KBM-7 (cell line): ENCODE measurements at places on chromosomes 7 and 10.

DNA sequence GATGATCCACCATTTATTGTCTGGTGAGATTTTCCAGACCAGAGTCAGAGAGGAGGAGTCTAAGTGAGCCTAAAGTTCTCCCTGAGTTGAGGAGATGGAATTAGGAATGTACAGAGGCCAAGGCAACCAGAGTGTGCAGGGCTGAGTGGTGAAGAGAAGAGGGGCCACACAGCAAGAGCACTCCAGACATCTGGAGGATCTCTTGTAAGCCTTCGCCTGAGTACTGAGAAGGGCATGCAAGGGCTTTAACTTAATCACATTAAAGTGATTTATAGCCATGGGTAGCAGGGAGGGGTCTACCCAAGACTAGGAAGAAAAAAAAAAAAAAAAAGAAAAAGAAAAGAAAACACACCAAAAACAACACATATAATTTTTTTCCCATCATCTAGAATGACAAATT is 1190.4 kb downstream of the GATA3 start:
- DNase-seq: no peak

- no peak for DNase-seq
These were observed 116.4 kb downstream of the ITGB8 start for GRCh38 chr7:20447021-20447650.

- no peak for DNase-seq
These were observed 382.4 kb downstream of the BBS9 start for GRCh38 chr7:33511778-33512177.

- peak; percentile 34 for DNase-seq
These were observed 2.8 kb downstream of the BMPR1A start for GRCh38 chr10:86759073-86759672.

- no peak for DNase-seq
These were observed 80.8 kb downstream of the ADD3 start for GRCh38 chr10:110088367-110089104.

- no peak for DNase-seq
These were observed 9.2 kb downstream of the GJD4 start for GRCh38 chr10:35614312-35614711.

- DNase-seq: peak; percentile 80
These were observed 24.2 kb downstream of the PWWP2B start for GRCh38 chr10:132420981-132421846.

GRCh38 chr7:100087055-100087750 is 1.6 kb upstream of the COPS6 start:
- DNase-seq: no peak

DNA sequence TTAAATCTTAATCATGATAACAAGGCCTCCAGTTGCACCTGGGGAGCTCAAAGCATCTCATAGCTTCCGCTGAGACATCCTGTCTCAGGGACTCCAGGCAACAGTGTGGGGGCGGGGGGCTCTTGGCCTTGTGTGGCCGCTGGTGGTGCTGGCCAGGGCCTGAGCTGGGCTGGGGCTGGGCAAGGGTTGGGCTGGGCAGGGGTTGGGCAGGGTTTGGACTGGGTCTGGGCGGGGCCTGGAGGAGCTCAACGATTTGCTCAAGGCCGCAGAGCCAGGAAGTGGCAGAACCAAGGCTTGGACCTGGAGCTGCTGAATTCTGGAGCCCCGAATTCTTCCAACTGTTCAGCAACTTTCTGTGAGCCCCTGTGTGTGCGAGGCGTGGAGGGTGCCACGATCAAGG is 37.9 kb upstream of the PSMG3 start:
- DNase-seq: no peak

GRCh38 chr10:96616961-96617360 is 30.1 kb upstream of the TM9SF3 start:
- no peak for DNase-seq

DNA sequence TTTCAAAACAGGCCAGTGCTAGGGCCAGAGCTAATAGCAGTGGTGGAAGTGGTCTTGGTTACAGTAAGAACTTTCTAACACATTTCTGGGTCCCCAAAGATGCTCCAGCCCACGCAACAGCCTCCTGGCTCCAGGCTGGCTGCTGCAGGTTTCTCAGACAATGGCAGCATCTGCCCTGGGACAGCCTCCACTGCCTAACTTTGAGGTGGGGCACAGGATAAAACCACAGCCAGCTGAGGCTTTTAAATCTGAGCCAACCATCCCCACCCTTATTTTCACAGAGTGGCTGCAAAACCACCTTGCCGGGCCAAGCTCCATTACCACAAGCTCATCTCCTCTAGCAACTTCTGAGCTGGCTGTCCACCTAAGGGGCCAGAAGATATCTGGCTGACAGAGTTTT is 84.8 kb downstream of the FAM53B start:
- DNase-seq: no peak

- DNase-seq: no peak
These were observed 6.3 kb downstream of the TECTB start for GRCh38 chr10:112289373-112290053.

DNA sequence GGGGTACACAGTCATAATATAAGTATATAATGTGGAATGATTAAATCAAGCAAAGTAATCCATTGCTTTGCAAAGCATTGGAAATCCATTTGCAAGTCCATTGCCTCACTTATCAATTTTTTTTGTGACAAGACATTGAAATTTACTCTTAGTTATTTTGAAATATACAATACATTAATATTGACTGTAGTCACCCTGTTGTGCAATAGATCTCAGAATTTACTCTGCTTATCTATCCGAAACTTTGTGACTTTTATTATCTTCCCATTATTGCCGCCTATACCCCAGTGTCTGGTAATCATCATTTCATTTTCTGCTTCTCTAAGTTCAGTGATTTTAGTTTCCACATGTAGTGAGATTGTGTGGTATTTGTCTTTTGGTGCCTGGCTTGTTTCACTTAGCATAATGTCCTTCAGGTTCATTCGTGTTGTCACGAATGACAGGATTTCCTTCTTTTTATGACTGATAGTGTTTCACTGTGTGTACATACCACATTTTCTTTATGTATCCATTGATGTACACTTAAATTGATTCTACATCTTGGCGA is 5.8 kb downstream of the MALRD1 start:
- DNase-seq: no peak

- peak; percentile 53 for DNase-seq
These were observed 29.4 kb downstream of the LSMEM1 start for GRCh38 chr7:112510001-112510742.

- DNase-seq: no peak
These were observed 54.4 kb downstream of the ADCYAP1R1 start for GRCh38 chr7:31106303-31107105.

DNA sequence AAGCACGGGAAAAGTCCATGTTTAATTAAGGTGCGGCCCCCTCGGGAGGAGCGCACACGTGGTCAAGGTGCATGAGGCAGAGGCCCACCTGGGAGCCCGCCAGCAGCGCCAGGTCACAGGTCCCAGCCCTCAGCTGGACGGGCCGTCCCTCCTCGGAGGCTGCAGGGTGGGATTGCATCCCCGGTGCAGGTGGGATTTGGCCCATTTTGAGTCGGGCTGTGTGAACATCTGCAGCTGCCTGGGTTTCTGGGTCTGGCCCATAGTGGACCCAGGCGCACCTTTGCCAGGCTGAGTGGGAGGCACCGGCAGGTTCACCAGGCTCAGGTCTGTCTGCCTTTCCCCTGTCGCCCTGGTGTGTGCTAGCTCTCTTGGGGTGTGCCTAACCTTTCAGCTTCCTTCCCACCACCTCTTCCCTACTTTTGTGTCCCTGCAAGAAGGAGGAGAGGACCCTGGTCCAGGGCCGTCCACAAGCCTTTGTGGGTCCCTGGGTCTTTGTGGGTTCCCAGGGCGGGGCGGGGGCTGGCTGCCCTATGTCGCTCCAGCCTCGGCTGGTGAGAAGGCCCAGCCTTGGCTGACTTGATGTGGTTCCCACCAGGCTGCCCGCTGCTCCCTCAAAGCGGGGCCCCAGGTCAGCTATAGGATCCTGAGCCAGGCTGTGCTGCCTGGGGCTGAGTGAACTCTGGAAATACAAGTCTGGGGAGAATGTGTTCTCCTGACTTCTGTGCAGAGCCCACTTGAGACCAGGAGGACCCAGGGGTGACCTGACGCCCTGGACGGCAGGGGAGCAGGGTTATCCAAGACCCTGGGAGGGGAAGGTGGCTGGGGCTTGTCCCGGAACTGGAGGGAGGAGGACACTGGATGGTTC is 186.7 kb upstream of the SHH start:
- no peak for DNase-seq

- DNase-seq: no peak
These were observed 221.9 kb upstream of the INHBA start for GRCh38 chr7:41924796-41925195.

DNA sequence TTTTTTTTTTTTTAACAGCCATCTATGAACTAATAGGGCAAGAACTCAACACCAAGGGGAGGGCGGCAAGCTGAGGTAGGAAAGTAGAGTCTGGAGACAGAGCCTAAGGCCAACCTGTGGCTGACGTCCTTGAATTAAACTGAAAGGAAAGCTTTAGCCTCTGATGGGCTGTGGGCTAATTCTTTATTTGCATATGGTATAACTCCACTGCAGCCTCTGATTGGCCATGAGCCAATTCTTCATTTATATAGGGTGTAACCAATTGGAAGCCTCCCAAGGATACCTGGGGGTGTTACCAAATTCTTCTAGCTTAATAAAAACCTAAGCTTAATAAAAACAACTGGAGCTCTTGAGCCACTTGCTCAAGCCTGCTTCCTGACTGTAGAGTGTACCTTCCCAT is 10.3 kb downstream of the TYW1 start:
- no peak for DNase-seq

DNA sequence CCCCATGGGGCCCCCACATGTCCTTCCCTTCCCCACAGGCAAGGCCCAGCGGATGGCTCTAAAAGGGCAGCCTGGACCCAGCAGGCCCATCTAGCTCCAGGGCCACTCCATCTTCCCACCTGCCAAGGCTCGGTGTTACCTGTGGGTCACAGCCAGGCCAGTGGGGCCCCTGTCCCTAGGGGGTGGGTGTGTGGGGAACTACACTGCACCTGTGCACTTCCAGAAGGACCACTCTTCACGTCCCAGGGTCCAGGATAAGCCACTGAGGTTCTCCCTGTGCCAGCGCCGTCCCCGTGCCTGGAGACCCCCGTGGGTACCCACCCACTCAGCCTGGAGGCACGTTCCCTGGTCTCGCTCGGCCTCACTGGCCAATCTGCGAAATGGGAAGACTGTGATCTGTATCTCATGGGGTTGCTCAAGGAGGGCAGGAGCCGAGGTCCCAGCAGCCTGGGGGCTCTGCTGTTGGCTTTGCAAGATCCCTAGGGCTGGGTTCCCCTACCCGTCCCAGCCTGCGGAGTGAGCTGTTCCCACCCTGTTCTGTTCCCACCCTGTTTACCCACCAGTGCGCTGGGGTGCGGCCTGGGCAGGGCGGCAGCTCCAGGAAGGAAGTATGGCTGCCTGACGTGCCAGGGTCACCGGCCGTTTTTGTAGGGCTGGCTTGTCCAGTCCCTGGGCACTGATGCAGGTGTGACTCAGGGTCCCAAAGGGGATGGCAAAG is 4.6 kb downstream of the PWWP2B start:
- no peak for DNase-seq

DNA sequence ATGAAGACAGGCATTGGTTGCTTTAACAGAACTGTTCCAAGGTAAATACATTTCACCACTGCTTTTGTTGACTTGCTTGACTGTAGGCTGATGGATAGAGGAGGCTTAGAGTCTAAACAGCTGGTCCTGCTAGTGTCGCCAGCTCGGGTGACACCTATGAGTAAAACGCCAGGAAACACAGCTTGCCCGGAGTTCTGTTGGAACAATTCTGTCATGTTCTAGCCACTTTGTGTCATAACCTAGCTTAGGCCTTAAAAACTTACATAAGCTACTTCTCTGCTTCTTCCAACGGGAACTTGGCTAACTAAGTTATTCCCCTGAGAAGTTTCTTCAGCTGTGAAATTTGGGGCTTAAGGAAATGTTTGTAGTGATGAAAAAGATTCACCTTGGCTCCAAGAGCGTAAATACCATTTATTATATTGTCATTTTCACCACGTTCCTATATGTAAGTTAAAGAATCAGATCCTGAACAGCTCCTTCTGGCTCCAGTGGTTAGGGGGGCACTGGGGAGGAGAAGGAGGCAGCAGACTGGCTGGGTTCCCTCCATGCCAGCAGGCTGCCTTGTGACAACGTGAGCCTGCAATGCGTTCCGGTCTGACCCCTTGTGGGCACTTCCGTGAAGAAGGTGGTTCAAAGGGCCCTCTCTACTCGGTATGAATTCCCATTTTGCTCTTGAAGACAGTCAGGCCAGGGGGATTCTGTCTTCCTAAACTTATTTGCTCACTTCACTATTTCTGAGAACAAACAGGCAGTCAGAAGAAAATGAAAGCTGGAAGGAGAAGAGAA is 253.2 kb downstream of the BMPER start:
- DNase-seq: no peak

- DNase-seq: no peak
These were observed 9.3 kb downstream of the ADAP1 start for GRCh38 chr7:945147-945555.

- DNase-seq: no peak
These were observed 6.5 kb downstream of the ZSWIM8 start for GRCh38 chr10:73791871-73792400.

GRCh38 chr10:132608511-132609195 is 71.1 kb downstream of the INPP5A start:
- DNase-seq: no peak

DNA sequence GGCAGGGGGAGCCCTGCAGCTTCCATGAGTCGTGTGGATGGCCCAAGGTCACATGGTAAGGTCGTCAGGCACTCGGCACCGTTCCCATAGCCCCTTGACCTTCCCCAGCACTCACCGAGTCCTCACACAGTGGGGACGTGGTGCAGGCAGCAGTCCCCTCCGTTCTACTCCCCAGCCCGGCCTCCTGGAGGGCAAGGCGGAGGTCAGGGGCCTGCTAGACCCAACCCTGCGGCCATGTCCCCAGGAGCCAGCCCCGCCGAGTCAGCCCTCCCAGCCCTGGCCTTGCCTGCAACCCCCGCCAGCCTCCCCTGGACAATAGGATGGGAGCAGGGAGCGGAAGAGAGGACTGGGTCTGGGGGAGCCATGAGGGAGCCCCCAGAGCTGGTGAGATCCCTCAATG is 65.2 kb downstream of the ELFN1 start:
- no peak for DNase-seq

DNA sequence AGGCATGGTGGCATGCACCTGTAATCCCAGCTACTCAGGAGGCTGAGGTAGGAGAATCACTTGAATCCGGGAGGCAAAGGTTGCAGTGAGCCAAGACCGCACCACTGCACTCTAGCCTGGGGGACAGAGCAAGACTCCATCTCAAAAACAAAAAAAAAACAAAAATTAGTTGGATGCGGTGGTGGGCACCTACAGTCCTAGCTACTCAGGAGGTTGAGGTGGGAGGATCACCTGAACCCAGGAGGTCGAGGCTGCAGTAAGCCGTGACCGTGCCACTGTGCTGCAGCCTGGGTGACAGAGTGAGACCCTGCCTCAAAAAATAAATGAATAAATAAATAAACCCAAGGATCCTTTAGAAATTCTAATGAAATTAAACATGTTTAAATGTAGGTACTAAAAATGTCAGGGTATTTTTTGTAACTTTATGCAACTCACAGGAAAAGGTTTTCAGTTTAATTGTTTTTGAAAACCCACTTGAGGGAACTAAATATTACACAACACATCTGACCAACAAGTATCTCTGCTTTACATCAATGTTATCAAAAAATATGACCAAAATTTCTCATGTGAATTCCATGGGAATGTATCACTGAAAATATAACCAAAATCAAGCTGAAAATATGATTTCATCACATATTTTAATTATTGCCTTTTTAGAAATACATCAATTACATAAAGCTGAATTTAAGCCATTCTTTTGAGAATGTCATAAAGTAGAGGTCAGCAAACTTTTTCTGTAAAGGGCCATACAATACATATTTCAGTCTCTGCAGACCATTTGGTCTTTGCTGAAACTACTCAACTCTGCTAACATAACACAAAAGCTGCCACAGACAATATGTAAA is 23.9 kb downstream of the UPF2 start:
- no peak for DNase-seq

- DNase-seq: peak; percentile 58
These were observed 2.7 kb upstream of the ZNF786 start for GRCh38 chr7:149093228-149093627.
